Stomach (tissue), 19 donors: ENCODE measurements at places on chromosomes 2 and 18. TPM values are rescaled to one million over a fixed set of nuclear protein-coding genes. Genes with fewer than 3 reads are reported as not detected.

The TFPI gene
- 23.9 TPM for total RNA-seq

The CAVIN2 gene
- 7.0 TPM for total RNA-seq

The BCL11A gene
- 27.4 TPM for total RNA-seq

The M1AP gene
- total RNA-seq, result 27.1 TPM

The UGT1A8 gene
- not detected for total RNA-seq

The MSTN gene
- not detected for total RNA-seq

The DOCK10 gene
- total RNA-seq, result 4.3 TPM

The RFTN2 gene
- total RNA-seq, result 13.3 TPM

The REEP1 gene
- 19.3 TPM for total RNA-seq

The STARD6 gene
- not detected for total RNA-seq

The KRTCAP3 gene
- 65.2 TPM for total RNA-seq

The SPP2 gene
- not detected for total RNA-seq

The MARCHF4 gene
- not detected for total RNA-seq

The SLC9A4 gene
- total RNA-seq, result 92.4 TPM

The UGT1A3 gene
- total RNA-seq, result 10.7 TPM

The SLC4A1AP gene
- total RNA-seq, result 58.9 TPM

The RAB6C gene
- not detected for total RNA-seq

The FARSB gene
- 26.3 TPM for total RNA-seq

The CTAGE1 gene
- total RNA-seq, result not detected

The SP9 gene
- not detected for total RNA-seq

The AFF3 gene
- 29.7 TPM for total RNA-seq

The CASP10 gene
- 2.6 TPM for total RNA-seq

The C2orf15 gene
- total RNA-seq, result 5.9 TPM
